ENCODE measurements at places on chromosomes 7 and 10.
A peak's percentile ranks its signal among the peaks of the same experiment; 100 is the strongest.

GRCh38 chr10:112907893-112908292 lies 42.2 kb upstream of the TCF7L2 start:
- DNase-seq, result no peak

DNA sequence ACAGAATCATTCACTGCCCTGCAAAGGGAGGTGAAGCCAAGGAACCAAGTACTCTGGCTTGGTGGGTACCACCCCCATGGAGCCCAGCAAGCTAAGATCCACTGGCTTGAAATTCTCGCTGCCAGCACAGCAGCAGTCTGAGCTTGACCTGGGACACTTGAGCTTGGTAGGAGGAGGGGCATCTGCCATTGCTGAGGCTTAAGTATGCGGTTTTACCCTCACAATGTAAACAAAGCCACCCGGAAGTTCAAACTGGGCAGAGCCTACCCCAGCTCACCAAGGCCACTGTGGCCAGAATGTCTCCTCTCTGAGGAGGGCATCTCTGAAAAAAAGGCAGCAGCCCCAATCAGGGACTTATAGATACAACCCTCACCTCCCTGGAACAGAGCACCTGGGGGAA lies 1050.0 kb upstream of the GHITM start:
- no peak for DNase-seq

DNA sequence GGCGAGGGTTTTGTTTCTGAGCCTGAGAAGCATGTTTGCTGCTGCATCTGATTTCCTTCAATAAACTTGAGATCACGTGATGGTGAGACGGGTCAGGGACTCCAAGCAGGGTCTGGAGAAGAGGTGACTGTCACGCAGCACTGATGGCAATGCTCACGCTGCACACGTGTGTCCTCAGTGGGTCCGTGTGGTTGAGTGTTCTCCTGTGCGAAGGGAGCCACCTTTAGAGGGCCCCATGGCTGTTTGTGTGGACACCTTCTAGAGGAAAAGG lies 100.4 kb downstream of the WDR37 start:
- DNase-seq, result no peak

- DNase-seq, result no peak
Observed at GRCh38 chr10:121392657-121393056, 205.6 kb downstream of the FGFR2 start.

DNA sequence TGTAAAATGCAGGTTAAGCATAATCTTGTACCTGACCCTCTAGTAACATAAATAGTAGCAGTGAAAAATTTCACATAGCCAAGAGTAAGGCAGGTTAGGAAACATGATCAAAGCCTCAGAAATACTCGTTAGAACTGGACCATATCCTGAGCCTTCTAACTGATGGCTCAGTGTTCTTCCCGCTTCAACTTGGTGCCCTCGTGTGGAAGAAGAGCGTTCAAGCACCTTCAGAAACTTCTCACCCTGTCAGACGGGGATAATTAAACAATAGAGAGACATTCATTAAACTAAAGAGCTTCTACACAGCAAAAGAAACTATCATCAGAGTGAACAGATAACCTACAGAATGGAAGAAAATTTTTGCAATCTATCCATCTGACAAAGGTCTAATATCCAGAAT lies 124.5 kb downstream of the MYOF start:
- DNase-seq, result no peak

DNA sequence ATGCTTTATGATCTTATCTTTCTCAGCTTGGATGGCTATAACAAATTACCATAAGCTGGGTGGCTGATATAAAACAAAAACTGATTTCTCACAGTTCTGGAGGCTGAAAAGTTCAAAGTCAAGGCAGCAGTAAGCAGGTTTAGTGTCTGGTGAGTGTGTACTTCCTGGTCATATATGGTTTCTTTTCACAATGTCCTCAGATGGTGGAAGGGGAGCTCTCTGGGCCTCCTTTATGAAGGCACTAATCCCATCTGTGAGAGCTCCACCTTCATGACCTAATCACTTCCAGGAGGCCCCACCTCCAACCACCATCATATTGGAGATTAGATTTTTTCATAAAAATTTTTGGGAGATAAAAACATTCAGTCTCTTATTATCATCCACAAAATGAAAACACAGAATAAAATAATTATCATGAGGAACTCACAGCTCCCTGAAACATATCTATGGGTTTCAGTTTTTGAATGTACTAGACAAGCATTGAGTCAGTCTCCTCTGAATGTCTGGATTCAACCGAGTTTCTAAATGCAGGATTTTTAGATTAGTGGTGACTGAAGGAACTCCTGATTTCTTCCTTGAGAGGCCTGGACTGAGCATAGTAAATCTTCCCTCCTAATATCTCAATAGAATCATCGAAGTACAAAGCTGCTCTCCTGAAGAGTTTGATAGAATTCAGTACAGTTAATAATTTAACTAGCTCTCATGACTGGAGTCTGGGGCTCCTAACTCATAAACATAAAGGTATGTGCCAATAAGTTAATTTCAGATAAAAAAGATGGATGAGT lies 8.0 kb downstream of the CDC14C start:
- no peak for DNase-seq

GRCh38 chr7:143360788-143361551 lies 1.5 kb downstream of the FAM131B start:
- no peak for DNase-seq

GRCh38 chr7:66741710-66742049 lies 1.1 kb downstream of the RABGEF1 start:
- no peak for DNase-seq

- DNase-seq, result no peak
Observed at GRCh38 chr10:44172883-44173607, 211.9 kb downstream of the CXCL12 start.

DNA sequence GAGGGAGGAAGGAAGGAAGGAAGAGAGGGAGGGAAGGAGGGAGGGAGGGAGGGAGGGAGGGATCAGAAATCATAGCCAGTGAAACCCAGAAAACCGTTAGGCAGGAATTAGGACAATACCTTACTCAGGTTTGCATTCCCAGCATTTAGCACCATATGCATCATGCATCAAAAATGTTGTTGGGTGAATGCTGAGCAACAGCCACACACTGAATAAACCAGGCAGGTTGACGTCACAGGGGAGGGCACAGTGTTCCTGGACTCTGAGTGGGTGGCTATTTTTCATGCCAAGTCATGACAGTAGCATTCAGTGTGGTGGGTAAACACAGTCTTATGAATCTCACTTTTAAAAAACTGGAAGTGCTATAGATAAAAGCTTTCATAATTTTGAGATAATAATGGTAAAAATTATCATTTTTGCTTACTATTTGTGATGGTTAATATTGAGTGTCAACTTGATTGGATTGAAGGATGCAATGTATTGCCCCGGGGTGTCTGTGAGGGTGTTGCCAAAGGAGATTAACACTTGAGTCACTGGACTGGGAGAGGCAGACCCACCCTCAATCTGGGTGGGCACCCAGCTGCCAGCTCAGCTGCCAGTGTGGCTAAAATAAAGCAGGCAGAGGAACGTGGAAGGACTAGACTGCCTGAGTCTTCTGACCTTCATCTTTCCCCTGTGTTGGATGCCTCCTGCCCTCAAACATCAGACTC lies 199.1 kb upstream of the PRKCQ start:
- DNase-seq, result peak; percentile 77

- DNase-seq, result no peak
Observed at GRCh38 chr7:29352041-29352440, 157.5 kb downstream of the CHN2 start.

DNA sequence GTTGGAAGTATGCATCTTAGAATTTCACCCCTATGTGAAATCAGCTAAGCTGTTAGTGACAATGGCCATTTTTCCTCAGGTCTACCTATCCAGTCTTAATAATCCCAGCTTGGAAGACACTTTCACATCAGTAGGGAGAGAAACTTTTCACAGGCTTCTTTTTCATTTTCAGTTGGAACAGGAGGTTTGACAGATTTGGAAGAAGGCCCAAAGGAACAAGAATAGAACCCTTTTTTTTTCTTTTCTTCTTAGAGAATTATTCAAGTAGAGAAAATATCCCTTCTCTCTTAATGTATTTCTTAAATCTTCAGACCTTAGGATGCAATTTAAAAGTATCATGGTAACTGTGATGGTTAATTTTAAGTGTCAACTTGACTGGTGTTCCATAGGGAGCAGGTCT lies 410.5 kb upstream of the C7orf33 start:
- DNase-seq, result no peak

GRCh38 chr10:110207805-110208613 lies 604 bp downstream of the MXI1 start:
- DNase-seq, result no peak

DNA sequence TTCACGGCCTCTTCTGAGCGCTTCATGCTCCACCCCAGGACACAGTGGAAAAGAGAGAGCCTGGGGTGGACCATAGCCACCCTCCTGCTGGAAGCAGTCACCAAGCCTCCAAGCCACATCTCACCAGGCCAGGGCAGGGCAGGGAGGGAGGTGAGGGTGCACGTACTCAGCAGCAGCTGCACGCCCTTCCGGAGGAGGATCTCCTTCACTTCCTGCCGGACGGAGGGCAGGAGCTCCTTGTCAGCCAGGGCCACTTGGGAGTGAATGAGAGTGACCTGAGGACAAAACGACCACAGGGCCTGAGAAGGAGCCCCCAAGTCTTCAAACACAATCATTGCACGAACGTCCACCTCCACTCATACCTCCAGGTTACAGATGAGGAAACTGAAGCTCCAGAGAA lies 15.0 kb downstream of the AIFM2 start:
- DNase-seq, result no peak

- DNase-seq, result no peak
Observed at GRCh38 chr10:17423632-17424186, 30.7 kb downstream of the ST8SIA6 start.

- DNase-seq, result no peak
Observed at GRCh38 chr10:43166880-43167497, 28.7 kb downstream of the CSGALNACT2 start.

GRCh38 chr7:151286148-151286547 lies 37.7 kb upstream of the SMARCD3 start:
- DNase-seq, result no peak

GRCh38 chr7:45366475-45366874 lies 207.7 kb upstream of the ADCY1 start:
- DNase-seq, result no peak

GRCh38 chr10:34962866-34963265 lies 127.3 kb downstream of the CUL2 start:
- no peak for DNase-seq

DNA sequence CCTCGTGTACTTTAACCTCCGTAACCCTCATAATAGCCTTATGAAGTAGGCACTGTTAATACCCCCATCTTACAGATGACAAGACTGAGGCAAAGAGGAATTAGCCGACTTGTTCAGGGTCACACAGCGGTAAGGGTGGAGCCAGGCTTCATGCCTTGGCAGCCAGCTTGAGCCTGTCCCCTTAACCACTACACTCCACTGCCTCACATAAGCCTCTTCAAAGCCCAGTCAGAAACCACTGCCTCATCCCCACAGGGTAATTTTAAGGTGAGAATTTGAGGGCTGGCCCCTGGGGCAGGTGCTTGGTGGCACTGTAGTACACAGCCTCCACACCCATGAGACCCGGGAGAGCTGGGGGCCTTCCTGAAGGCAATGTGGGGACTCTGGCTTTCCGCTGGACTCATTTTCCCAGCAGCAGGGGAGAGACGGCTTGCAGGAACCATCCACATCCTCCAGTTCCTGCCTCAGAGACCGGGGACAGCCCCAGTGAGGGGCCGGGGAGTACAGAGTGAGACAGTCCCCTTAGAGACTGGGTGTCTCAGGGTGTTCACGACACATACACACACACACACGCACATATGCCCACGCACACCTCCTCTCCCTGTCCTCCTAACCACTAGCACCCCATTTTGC lies 7.6 kb upstream of the C10orf105 start:
- DNase-seq, result no peak

GRCh38 chr7:16592395-16592794 lies 53.2 kb downstream of the ANKMY2 start:
- DNase-seq, result no peak

DNA sequence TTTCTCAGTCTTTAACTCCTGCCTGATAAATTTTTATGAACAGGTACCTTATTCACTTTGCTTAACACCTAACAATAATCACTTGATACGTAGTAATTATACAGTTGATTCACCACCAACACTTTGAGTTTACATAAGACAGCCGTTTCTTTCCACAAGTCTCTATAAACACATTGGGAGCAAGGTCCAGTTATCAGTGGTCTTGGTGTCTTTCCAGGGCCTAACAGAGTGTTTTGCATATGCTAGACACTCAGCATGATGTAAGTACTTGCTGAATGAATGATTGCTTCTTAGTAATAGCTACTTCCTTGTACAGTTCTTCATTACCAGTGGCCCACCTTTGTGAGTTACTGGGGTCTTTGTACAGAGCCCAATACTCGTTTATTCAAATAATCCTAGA lies 6.4 kb downstream of the CLDN12 start:
- DNase-seq, result no peak

- DNase-seq, result no peak
Observed at GRCh38 chr10:110156046-110156445, 51.4 kb upstream of the MXI1 start.

- no peak for DNase-seq
Observed at GRCh38 chr7:90648834-90649233, 52.7 kb downstream of the CDK14 start.

- peak; percentile 17 for DNase-seq
Observed at GRCh38 chr7:107499731-107500130, 29.9 kb downstream of the GPR22 start.

DNA sequence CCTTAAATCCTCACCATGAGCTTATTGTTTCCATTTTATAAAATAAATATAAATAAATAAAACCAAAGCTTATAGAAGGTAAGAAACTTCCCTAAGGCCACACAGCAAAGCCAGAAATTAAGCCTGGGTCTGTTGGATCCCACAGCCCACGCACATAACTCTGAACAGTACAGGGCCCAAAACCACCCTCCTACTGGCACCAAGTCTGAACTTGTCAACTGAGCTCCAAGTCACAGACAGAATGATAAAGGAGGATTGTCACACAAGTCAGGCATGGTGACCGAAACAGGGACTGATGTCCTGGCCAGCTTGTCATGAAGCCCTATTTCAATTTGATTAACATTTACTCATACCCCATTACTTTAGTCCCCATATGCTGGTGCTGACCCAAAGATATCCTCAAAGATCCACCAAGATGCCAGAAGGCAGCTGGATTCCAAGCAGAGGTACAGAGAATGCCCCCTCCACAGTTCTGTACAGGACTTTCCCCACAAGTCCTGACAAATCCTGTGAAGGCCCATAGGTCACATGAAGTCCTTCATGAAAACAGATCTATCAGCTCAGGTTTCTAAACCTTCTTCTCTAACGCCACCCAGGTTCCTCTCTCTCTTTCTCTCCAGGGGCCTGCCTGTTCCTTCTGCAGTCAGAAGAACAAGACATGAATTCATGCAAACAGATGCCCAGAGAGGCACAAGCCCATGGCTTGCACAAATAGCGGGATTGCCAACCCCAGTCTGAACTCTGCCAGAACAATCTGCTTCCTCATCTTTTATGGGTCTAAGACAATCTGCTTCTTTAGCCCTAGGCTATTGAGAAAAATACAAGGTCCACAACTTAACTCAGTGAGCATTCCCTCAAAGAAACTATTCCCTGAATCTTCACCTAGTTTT lies 60.9 kb downstream of the GLI3 start:
- DNase-seq, result no peak

DNA sequence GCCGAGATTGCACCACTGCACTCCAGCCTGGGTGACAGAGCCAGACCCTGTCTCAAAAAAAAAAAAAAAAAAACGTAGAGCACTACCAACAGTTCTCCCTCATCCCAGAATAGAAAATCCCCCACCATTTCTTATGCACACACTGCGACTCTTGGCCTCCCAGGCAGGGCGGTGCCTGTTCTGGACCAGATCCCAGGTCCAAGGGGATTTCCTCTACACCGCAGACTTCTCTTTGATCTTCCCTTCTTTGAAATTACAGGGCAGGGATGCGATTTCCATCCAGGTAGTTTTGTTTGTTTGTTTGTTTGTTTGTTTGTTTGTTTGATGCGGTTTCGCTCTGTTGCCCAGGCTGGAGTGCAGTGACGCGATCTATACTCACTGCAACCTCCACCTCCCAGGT lies 91.8 kb downstream of the SEPTIN14 start:
- no peak for DNase-seq
